ENCODE measurements at places on chromosomes 1 and 21. TPM values are rescaled to one million over a fixed set of nuclear protein-coding genes. Genes with fewer than 3 reads are reported as not detected.

CLDN17 gene
- total RNA-seq: not detected

SYTL1 gene
- total RNA-seq: 5.9 TPM

CYP2J2 gene
- 2.7 TPM for total RNA-seq

SEMA6C gene
- total RNA-seq: 42.6 TPM

ADAMTS5 gene
- 19.0 TPM for total RNA-seq

AIM2 gene
- total RNA-seq: 5.2 TPM

DDR2 gene
- total RNA-seq: 75.1 TPM

CLCA4 gene
- total RNA-seq: not detected

Data from camera-type eye (tissue), 1 donor.